ENCODE measurements at places on chromosomes 12 and 14. TPM values are rescaled to one million over a fixed set of nuclear protein-coding genes. Genes with fewer than 3 reads are reported as not detected.

GRCh38 chr14:39267608-39268005 is 33.9 kb downstream of the MIA2 start:
- no peaks in the 10 kb centered on the region for H3K27me3 ChIP-seq
- no peak for DNase-seq
- peak overlapping the region; percentile 100 for H3K27ac ChIP-seq
- peak overlapping the region; percentile 95 for H3K4me3 ChIP-seq
- H3K4me1 ChIP-seq = peaks cover 31% of the 10 kb centered on the region
- H3K36me3 ChIP-seq = no peaks in the 10 kb centered on the region

DNA sequence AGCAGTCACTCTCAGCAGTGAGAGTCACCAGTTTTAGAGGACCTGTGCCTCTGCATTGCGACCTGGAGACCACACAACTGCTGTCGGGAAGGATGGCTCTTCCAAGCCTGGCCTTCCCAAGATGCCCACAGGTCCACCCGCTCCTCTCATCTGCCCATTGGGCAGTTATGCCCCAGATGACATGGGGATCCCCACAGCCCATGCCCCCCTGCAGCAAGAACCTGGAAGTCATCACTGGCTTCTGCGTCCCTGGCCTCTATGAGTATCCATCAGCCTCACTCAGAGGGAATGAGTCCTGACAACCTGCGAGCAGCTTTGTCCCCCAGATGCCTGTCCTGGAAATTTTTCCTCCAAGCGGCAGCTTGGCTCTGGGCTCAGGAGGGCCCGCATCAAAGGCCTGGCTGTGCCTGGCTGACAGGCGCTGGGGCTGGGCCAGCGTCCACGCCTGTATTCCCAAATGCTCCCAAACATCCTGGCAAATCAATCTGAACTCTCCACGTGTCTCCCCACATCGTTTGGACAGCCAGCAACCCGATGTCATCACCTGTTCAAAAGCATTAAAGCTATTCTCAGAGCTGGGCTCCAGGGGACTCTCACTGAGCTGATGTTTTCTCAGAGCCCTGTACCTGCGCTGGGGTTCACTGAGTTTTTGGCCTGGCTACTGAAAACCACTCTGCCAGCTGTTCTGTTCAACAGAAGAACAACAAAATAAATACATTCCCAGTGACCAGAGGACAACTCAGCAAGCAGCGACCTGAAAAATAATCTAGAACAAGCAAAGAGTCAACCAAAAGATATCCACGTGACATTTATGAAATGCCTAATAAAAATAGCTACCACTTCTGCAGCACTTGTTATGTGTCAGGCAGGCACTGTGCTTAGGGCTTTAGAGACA is 57.8 kb downstream of the CLMN start:
- no peaks in the 10 kb centered on the region for H3K27me3 ChIP-seq
- H3K36me3 ChIP-seq = no peaks in the 10 kb centered on the region
- H3K27ac ChIP-seq = peak overlapping the region; percentile 30
- H3K4me1 ChIP-seq = peaks cover 6% of the 10 kb centered on the region
- DNase-seq = no peak

- H3K4me1 ChIP-seq = no peaks in the 10 kb centered on the region
- peaks cover 17% of the 10 kb centered on the region for H3K36me3 ChIP-seq
- no peak for DNase-seq
- H3K27ac ChIP-seq = no peak overlapping the region
Measured at GRCh38 chr12:89492883-89493282, 31.7 kb downstream of the GALNT4 start.

- peaks cover 33% of the 10 kb centered on the region for H3K4me1 ChIP-seq
- H3K36me3 ChIP-seq = no peaks in the 10 kb centered on the region
- no peak overlapping the region for H3K27ac ChIP-seq
- no peak overlapping the region for H3K4me3 ChIP-seq
- H3K27me3 ChIP-seq = no peaks in the 10 kb centered on the region
- no peak for DNase-seq
Measured at GRCh38 chr14:75976826-75977581, 4.8 kb downstream of the TGFB3 start.

GRCh38 chr14:94310248-94310647 is 12.9 kb downstream of the SERPINA6 start:
- DNase-seq = no peak
- no peak overlapping the region for H3K4me3 ChIP-seq
- H3K4me1 ChIP-seq = no peaks in the 10 kb centered on the region
- no peaks in the 10 kb centered on the region for H3K27me3 ChIP-seq
- no peak overlapping the region for H3K27ac ChIP-seq
- no peaks in the 10 kb centered on the region for H3K36me3 ChIP-seq

SERPINA9 gene
- not detected for polyA plus RNA-seq

GRCh38 chr12:116542345-116542956 is 16.7 kb upstream of the MAP1LC3B2 start:
- no peak for DNase-seq
- H3K27ac ChIP-seq = no peak overlapping the region

C2CD5 gene
- 2.5 TPM for polyA plus RNA-seq

DNA sequence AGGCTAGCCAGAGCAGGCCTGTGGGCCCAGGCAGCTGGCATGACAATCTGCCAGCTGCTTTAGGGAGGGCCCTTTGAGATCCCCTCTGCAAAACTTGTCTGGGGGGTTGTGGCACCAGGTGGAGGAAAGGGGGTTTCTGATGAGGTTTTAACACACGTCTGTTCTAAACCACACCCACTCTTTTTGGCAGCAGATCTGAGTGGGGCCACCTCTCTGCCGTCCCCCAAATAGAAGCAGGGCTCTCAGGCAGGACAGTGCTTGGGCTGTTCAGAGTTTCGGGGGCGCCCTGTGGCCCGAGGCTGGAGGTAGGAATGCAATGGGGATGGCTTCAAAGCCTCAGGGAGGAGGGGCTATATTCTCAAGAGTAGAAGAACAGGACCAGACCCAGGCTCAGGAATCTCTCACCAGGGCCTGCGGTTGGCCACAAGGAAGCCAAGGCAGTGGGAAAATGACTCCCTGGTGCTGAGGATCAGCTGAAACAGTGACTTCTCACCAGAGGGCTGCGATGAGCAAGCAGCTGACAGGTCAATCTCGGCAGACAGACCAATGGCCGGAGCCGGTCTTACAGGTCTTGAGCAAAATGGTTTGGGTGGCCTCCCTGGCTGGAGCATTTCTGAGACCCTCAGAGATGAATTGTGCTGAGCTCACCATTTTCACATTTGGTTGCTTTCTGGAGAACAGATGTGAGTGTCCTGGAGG is 1.5 kb upstream of the KRT5 start:
- no peak for DNase-seq
- peaks cover 4% of the 10 kb centered on the region for H3K27me3 ChIP-seq
- no peak overlapping the region for H3K27ac ChIP-seq
- H3K4me3 ChIP-seq = no peak overlapping the region

DNA sequence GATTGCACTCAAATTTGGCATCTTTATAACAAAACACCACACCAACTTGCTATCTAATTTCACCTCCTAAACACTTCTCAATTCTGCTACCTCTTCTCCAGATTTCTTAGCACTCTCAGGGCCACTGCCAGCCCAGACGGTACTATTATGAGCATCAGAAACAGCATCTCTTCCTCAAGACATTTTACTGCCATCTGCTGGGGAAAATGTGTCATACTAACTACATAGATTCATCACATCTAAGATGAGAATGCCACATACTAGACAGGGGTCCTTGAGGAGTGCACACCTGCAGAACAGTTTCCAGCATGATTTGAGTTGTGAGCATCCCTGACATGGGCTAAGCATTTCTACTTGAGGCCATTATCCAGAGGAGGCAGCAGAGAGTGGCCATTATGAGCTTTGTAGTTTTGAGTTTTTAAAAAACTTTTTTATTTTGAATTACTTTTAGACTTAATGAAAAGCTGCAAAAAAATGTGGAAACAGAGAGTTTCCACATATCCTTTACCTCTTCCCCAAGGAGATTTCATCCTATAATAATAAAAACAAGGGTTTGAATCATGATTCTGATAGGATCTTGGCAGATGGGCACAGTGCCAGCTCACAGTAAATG is 15.1 kb upstream of the GRIP1 start:
- no peak for DNase-seq
- H3K27ac ChIP-seq = no peak overlapping the region
- H3K36me3 ChIP-seq = no peaks in the 10 kb centered on the region
- H3K4me3 ChIP-seq = no peak overlapping the region

GRCh38 chr12:113003636-113004035 is 25.3 kb downstream of the OAS2 start:
- H3K4me1 ChIP-seq = no peaks in the 10 kb centered on the region
- H3K27ac ChIP-seq = no peak overlapping the region
- H3K4me3 ChIP-seq = no peak overlapping the region
- no peaks in the 10 kb centered on the region for H3K36me3 ChIP-seq
- no peaks in the 10 kb centered on the region for H3K27me3 ChIP-seq

GRCh38 chr12:57229046-57229633 is 371 bp upstream of the SHMT2 start:
- peaks cover 12% of the 10 kb centered on the region for H3K4me1 ChIP-seq
- peak overlapping the region; percentile 78 for H3K4me3 ChIP-seq
- peak overlapping the region; percentile 77 for H3K27ac ChIP-seq

- DNase-seq = no peak
- H3K4me3 ChIP-seq = no peak overlapping the region
- no peak overlapping the region for H3K27ac ChIP-seq
- no peaks in the 10 kb centered on the region for H3K36me3 ChIP-seq
Measured at GRCh38 chr12:124599074-124599999, 31.9 kb upstream of the NCOR2 start.

DNA sequence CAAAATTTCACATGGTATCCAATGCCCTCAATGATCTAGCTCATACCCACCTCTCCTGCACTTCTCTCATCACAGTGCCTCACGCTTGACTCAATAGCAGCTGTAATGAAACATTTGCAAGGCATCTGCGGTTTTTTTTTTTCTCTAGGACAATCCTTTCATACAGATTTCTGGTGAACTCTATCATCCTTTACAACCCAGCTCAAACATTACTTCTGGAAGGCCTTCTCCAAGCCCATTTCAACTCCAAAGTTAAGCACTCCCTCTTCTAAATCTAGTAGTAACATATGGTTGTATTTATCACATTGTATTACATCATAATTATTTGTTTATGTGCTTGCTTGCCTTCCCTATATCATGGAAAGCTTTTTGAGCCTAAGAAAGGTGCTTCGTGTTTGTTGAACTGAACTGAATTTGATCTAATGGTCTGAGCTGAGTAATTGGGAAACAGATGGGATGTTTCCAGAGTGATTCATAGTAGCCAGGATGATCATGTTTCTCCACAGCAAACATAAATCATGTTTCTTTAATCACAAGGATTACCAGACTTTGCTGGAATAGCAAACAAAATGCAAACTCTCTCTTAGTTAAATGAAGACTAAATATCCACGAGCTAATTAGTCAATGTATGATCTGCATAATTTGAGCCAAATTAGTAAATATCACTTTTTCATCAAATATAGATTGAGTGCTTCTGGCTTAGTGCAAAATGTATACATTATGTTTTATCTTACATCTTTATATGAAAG is 14.3 kb downstream of the CFL2 start:
- H3K27me3 ChIP-seq = no peaks in the 10 kb centered on the region
- H3K36me3 ChIP-seq = no peaks in the 10 kb centered on the region
- peaks cover 23% of the 10 kb centered on the region for H3K4me1 ChIP-seq
- peak overlapping the region; percentile 80 for H3K27ac ChIP-seq
- peak overlapping the region; percentile 5 for H3K4me3 ChIP-seq

GRCh38 chr12:56018356-56018755 is 2.5 kb upstream of the IKZF4 start:
- H3K27ac ChIP-seq = no peak overlapping the region
- H3K4me1 ChIP-seq = no peaks in the 10 kb centered on the region
- DNase-seq = no peak
- no peak overlapping the region for H3K4me3 ChIP-seq
- H3K36me3 ChIP-seq = peaks cover 3% of the 10 kb centered on the region

UNC119B gene
- polyA plus RNA-seq = 9.4 TPM

- no peak overlapping the region for H3K4me3 ChIP-seq
- peaks cover 22% of the 10 kb centered on the region for H3K4me1 ChIP-seq
- no peak for DNase-seq
- no peaks in the 10 kb centered on the region for H3K27me3 ChIP-seq
- no peak overlapping the region for H3K27ac ChIP-seq
Measured at GRCh38 chr12:119627019-119627643, 33.6 kb downstream of the TMEM233 start.

- no peaks in the 10 kb centered on the region for H3K36me3 ChIP-seq
- no peaks in the 10 kb centered on the region for H3K27me3 ChIP-seq
- no peak for DNase-seq
- H3K4me1 ChIP-seq = peaks cover 4% of the 10 kb centered on the region
- no peak overlapping the region for H3K27ac ChIP-seq
Measured at GRCh38 chr12:67645126-67645525, 3.4 kb upstream of the DYRK2 start.

TAS2R8 gene
- polyA plus RNA-seq = not detected

GRCh38 chr12:71045781-71046180 is 112.0 kb downstream of the TSPAN8 start:
- no peaks in the 10 kb centered on the region for H3K4me1 ChIP-seq
- H3K27me3 ChIP-seq = no peaks in the 10 kb centered on the region
- H3K27ac ChIP-seq = no peak overlapping the region
- no peak overlapping the region for H3K4me3 ChIP-seq
- no peaks in the 10 kb centered on the region for H3K36me3 ChIP-seq

- DNase-seq = no peak
- no peaks in the 10 kb centered on the region for H3K27me3 ChIP-seq
- H3K4me3 ChIP-seq = no peak overlapping the region
Measured at GRCh38 chr12:91892081-91892855, 253.4 kb downstream of the BTG1 start.

TOMM20L gene
- polyA plus RNA-seq = not detected

- DNase-seq = no peak
- no peaks in the 10 kb centered on the region for H3K27me3 ChIP-seq
- H3K27ac ChIP-seq = peak overlapping the region; percentile 98
- H3K4me3 ChIP-seq = peak overlapping the region; percentile 73
Measured at GRCh38 chr12:12560587-12561370, 1.9 kb downstream of the DUSP16 start.

APOF gene
- polyA plus RNA-seq = not detected
